Astrocyte of the spinal cord (primary cell): ENCODE measurements at places on chromosomes 6 and 20.
A peak's percentile ranks its signal among the peaks of the same experiment; 100 is the strongest.

GRCh38 chr6:157841211-157841840 is 18.3 kb downstream of the SNX9 start:
- no peak for DNase-seq

- peak; percentile 94 for DNase-seq
Measured at GRCh38 chr6:2714111-2714895, 36.4 kb downstream of the MYLK4 start.

DNA sequence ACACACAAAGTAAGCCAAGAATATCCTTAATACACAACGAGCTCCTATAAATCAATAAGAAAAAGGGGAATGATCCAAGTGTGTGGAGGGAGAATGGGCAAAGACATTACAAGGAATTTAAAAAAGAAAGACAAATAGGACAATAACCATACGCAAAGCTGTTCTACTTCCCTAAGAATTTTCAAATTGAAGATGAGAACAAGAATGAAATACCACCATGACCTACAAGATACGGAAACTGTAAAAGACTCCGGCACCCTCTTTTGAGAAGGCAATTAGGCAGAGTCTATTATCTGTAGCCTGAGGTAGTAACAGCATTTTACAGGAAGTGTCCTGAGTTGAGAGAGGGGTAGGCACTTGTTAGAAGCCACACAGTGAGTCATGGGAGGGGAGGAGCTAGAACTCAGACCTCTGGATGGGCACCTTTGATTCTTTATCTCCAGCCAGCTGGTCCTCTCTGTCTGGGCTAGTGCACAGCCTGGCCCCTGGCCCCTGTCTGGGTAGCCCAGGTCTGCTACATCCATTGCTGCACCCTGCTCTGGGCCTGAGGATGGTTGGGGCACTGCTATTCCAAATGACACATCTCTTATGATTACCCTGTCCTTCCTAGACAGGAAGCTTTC is 15.3 kb downstream of the RSPO4 start:
- no peak for DNase-seq

DNA sequence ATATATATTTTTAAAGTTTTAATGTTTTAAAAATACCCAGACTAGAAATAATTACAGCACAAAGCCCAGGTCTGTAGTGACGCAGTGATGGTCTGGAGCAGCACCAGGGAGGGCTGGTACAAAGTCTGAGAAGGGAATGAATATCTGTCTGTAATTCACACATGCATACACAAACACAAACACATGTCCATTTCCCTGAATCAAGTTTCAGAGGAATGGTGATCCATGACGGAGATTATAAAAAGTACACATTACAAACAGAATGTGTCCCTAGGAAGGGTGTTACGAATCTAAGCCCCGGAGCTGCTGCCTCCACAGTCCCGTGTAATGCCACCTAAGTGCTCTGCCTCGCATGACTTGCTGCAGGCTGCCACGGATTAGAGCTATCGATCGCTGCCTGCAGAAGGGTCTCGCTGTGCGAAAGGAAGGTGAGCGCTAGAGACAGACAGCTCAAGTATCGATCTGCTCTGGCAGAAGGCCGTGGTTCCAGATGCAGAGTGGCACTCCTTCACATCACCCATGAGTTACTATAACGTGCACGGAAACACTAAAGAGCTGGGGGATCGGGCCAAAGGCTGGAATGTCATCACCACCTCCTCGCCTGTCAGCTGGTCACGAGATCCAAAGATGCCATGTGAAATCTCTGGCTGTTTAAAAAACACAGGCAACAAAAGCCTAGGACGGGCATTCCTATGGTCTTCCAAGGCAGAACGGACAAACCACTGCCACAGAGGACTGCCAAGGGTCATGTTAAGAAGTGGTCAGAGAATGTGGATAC is 87.1 kb downstream of the INSM1 start:
- DNase-seq = no peak

GRCh38 chr6:24719125-24719971 is at the start of gene C6orf62:
C6orf62 (minus strand) TSS chr6:24719154; CDS start chr6:24718668, 486 bp downstream.
- DNase-seq = no peak

DNA sequence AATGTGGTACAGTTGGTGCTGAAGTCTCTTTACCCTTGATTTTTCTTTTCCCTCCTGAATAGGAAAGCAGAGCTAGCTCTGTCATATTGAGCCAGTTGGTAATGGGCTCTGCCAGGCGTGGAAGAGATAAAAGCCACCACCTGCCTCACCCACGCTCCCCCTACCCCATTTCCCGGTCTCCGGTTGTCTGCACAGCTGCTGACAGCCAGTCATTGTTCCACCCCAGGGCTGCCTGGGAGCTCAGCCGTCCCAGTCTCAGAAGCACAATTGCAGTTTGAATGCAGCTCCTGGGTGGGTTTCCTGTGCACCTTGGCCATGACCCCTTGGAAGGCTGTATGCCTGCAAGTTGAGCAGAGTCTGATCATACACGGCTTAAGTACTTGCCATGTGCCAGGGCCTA is 675.2 kb upstream of the FLRT3 start:
- DNase-seq = no peak

- no peak for DNase-seq
Measured at GRCh38 chr6:94859924-94860323, 717.4 kb upstream of the MANEA start.

- DNase-seq = no peak
Measured at GRCh38 chr20:38812709-38813573, 7.4 kb downstream of the PPP1R16B start.

GRCh38 chr6:131317516-131317915 is 182.2 kb downstream of the AKAP7 start:
- no peak for DNase-seq

DNA sequence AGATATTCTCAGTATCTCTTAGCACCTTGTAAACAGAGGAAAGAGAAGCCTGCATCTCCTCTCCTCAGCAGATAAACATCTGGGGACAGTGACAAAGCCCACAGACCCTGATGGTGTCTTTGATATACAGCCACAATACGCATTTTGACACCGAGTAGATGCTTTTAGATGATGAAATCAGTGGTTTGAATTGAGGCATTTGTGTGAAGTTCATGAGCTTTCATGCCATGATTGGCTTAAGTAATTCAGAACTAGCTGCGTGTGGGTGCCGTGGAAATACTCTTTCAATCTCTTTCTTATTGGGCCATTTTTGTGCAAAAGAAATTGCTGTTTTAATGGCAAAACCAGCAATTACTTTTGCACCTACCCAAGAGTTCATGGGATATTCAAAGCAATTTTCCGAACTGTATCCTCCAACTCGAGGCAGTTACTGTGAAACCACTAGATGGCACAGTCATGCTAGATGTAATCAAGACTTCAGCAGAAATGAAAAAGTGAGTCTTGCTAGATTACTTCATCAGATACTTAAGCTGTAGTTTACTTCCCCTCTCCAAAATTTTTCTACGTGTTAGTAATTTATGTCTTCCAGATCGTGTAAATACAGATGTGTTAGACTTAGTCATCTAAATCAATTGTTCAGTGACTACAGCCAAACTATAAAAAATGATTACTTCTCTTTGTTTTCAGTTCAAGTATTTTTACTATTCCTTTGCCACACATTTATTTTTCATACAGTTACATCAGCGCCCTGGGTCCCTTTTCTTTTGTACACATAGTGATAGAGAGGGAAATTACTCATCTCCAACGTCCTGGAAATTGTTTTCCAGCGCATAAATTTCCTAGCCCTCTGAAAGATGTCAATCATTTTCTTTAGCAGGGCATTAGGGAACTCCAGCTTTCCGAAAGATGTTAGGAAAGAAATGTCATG is 49.4 kb downstream of the IYD start:
- peak; percentile 90 for DNase-seq

- DNase-seq = peak; percentile 27
Measured at GRCh38 chr6:74598462-74599393, 607.1 kb downstream of the COL12A1 start.

- DNase-seq = no peak
Measured at GRCh38 chr20:61912665-61913422, 152.8 kb downstream of the TAF4 start.

DNA sequence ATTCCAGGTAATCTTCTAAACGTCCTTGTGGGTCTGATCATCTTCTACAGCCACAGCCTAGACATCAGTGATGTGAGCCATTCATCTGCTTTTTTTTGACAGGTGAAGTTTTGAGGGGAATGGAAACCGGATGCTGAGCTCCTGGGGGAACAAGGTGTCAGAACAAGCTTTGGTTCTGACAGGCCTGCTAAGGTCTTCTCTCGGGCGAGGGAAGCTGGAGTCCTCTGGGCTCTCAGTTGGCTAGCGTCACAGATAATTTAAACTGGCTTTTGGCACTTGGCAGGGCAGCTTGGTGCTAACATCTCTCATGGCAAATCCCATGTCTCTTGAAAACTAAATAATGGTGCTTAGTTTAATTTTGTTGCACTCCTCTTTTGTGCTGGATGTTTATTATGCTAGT is 8.4 kb upstream of the AIG1 start:
- no peak for DNase-seq

DNA sequence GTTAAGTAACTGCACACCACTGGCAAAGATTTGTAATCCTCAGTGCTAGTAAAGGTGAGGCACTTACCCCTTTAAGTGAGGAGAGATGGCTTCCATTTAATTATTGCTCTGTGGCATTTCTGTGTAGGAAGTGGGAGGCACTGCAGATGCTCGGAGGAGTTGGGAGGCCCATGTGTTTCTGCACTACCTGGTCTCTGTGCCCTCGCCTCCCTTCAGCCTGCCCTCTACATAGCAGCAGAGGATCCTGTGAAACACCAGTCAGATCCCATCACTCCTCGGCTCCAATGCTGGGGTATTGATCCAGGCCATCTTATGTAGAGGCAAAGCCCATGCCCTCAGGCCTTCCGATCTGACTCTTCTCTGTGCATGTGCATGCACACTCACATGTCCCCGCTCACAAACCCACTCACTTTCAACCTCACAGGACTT is 67.0 kb downstream of the SLX4IP start:
- DNase-seq = no peak

- DNase-seq = no peak
Measured at GRCh38 chr20:48292806-48293205, 507.5 kb upstream of the SULF2 start.
